ENCODE measurements at places on chromosomes 7 and 10.

DNA sequence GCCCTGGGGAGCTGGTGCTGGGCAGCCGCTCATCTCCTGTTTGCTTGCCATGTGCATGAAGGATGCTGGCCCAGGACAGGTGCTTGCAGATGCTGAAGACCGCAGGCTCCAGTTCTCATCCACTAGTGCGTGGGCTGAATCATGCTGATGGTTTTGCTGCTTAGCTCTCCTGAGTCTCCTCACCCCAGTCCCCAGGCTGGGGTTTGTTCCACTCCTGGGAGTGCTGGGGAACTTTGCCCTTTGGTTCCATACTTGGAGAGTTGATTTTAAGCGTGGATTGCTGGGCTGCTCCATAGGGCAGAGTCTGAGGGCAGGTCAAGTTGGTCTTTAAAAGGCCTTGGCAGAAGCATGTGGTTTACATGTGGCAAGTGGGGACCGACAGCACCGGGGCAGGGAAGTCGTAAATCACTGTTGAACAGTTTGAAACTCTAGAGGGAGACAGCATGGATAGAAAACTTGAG is 9.1 kb downstream of the DYNC2I1 start:
- no peak for DNase-seq

DNA sequence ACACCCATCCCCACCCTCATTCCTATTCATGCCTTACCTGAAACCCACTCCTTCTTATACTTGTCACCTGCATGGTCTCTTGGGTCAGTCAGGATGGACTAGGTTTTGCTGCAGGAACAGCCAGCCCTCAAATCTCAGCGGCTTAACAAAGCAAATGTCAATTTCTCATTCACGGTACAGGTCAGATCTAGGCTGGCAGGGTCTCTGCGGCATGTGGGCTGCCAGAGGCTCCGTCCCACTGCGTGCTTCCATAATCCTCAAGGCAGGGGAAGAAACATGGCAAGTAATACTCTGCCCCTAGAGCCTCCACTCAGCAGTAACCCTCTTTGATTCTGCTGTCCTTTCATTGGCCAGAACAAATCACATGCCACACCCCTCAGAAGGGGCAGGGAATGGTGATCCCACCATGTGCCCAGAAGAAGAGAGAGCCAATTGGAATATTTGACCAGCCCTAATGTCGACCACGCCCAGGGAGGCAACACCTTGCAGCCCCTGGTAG is 114.9 kb upstream of the ZMIZ1 start:
- no peak for DNase-seq

GRCh38 chr7:36198854-36199266 is 45.8 kb downstream of the EEPD1 start:
- DNase-seq, result no peak

GRCh38 chr10:24305551-24306506 is 96.9 kb downstream of the KIAA1217 start:
- DNase-seq, result no peak

GRCh38 chr7:30252885-30253795 is 31.3 kb upstream of the ZNRF2 start:
- DNase-seq, result no peak

DNA sequence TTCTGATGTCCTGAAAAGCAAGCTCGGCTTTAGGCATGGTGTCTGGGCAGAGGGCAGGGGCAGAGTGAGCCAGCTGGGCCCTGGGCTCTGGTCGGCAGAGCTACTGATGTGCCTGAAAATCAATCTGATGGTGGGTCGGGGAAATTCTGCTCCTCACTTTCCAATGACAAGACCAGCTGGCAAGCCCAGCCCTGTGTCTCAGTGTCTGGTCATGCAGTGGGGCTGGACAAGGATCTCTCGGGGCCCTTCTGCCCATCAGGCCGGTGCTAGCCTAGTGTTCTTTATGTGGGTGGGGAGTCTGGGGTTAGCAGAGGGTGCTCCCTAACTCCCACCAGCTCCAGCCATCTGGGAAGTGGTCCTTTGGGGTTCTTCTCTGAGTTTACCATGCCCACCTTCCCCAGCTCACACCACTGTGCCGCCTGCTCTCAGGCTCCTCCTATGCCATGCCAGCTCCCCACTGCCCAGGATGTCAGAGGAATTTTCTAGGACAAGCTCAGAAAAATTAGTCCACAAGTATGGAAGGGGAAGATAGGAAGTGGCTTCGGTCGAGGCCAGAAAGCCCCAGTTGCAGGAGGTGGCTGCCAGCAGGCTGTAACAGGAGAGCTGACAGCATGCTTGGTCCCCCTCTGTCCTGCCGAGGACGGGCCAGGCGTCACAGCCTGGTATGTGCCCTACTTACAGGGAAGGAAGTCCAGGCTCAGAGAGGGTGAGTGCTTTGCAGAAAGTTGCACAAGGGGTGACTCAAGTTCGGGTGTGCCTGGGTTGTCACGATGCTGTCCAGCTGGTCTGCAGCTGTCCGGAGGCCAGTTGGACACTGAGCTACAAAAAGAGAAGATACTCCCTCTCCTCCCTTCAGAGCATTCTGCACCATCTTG is 135.2 kb downstream of the ADCY1 start:
- DNase-seq, result no peak

DNA sequence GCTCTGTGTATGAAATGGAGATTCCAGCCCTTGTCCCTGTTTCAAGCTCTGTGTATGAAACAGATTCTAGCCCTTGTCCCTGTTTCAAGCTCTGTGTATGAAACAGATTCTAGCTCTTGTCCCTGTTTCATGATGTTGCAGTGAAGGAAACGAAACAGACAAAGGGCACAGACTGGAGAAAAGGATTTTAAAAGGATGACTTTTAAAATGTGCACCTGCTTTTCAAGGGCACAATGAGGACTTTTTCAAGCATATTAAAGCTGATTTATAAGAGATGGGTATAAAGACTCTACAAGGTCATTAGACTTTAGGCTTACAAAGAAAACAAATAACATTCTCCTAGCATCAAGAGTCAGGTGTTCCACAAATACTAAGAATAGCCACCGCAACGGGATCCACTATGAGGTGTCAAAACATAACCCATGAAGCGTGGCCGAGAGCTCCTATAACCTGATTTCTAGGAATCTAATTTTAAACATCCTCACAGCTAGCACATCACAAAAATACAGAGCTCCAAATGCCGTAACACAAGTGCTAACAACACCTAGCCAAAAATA is 29.0 kb downstream of the DIP2C start:
- no peak for DNase-seq

- no peak for DNase-seq
Measured at GRCh38 chr7:142142702-142143101, 31.2 kb downstream of the MGAM2 start.

DNA sequence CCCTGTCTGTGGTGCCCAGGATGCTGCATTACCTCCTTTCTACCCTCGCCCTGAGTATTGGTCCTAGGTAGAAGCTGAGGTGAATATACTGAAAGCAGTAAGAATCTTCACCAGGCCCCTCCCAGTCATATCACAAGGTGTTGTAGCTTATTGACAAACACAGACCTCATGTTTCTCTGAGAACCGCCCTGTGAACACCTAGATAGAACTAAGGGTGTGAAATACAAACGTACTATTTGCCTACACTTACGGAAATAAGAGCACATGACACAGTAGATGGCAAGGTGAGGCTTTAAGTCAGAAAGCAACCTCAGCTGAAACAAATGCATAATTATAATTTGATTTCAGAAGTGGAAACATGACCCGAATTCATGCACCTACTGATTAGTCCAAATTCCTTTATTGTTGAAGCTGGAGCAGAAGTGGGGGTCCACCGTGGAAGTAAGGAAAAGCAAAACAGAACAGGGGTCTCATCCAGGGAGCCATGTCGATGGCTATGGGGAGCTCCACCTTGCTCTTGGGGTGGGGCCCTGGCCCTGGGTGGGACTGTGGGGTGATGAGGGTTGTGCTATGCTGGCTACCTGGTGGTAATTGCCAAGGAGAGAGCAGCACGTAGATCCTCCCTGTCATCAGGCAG is at the start of gene NPSR1:
Gene NPSR1 (plus strand): TSS at position 587 of the 637 bp plus-strand sequence. CDS start 195 bp downstream, outside the sequence.
- no peak for DNase-seq

- DNase-seq, result no peak
Measured at GRCh38 chr10:23081891-23082290, 13.5 kb upstream of the MSRB2 start.

DNA sequence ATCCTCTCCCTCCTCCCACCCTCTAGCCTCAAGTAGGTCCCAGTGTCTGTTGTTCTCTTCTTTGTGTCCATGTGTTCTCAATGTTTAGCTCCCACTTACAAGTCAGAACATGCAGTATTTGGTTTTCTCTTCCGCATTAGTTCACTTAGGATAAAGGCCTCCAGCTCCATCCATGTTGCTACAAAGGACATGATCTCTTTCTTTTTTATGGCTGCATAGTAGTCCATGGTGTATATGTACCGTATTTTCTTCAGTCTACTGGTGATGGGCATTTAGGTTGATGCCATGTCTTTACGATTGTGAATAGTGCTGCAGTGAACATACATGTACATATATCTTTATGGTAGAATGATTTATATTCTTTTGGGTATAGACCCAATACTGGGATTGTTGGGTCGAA is 1.6 kb upstream of the GOT1 start:
- DNase-seq, result no peak
